GM12891 (cell line): ENCODE measurements at places on chromosomes 13 and 19.

DNA sequence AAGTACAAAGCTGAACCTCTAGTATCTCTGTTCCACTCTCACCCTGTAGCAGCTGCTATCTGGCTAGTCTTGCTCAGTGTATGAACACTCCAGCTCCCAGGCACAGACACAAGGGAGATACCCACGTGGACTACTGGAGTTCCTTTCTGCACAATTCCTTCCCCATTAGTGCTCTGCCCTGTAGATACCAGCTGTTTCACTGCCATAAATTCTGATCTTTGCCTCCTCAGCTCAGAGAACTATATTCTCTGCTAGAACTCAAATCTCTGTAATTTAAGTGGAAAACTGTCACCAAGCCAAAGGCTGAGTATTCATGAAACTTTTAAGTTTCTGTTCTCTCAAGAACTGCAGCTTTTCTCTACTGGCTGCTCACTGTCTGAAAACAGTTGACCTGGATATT is 273.7 kb downstream of the DIAPH3 start:
- DNase-seq: no peak

GRCh38 chr13:51168623-51169022 is 53.6 kb upstream of the FAM124A start:
- DNase-seq: no peak

- no peak for DNase-seq
Measured at GRCh38 chr19:30202060-30202600, 170.1 kb upstream of the ZNF536 start.

DNA sequence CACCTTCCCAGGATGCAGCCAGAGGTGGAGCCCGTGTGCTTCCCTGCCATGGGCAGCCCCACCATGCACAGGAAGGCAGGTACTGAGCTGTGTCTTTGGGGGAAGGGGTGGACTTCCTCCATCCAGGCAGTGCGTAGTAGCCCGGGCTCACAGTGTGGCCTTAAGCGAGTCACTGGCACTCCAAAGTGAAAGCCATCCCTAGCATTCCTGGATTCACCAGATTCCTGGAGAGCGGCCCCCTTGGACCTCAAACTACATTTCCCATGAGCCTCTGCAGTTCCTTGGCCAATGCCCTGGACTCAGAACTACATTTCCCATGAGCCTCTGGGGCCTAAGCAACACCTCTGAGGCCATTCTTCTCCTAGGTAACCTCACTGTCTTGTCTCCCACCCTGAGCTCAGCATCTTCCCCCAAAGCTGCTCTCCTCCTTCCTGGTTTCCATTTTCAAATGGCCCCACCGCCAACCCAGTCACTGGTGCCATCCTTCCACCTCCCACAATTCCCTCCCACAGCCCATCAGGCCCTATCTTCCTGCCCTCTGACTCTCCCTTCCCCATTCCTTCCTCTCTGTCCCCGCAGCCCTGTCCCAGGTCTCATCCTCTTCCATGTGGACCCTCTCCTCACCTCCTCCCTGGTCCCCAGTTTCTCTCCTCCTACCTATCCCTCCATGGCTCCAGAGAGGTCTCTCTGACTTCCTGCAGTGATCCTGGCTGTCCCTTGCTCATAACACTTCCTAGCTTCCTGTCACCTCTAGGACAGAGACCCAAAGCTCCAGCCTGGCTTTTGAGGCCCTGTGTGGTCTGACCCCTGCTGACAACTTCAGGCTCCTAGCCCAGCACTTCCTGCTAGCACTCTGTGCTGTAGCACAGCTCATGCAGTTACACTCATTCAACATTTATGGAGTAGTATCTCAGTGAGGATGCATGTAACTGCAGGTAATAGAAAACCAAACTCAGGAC is at the start of gene C19orf81:
C19orf81 (plus strand) TSS at position 13 of the 959 bp plus-strand sequence; CDS start at position 13, 0 bp downstream.
- no peak for DNase-seq

DNA sequence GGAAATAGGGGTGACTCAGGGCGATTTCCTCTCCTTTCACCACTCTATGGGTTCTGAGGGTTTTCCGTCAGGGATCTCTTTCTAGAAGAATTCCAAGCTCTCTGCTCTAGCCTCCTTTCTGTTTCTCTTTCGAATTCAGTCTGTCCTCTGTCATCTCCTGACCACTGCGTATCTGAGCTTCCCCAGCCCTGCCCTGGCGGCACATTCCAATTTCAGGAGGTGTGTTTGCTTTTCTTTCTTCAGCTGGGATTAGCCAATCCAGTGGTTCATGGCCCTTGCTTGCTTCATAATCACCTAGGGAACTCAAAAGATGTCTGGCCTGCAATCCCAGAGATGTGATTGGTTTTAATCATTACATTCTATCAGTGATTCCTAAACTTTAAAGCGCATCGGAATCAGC is 9.4 kb downstream of the IFNL2 start:
- DNase-seq: no peak

DNA sequence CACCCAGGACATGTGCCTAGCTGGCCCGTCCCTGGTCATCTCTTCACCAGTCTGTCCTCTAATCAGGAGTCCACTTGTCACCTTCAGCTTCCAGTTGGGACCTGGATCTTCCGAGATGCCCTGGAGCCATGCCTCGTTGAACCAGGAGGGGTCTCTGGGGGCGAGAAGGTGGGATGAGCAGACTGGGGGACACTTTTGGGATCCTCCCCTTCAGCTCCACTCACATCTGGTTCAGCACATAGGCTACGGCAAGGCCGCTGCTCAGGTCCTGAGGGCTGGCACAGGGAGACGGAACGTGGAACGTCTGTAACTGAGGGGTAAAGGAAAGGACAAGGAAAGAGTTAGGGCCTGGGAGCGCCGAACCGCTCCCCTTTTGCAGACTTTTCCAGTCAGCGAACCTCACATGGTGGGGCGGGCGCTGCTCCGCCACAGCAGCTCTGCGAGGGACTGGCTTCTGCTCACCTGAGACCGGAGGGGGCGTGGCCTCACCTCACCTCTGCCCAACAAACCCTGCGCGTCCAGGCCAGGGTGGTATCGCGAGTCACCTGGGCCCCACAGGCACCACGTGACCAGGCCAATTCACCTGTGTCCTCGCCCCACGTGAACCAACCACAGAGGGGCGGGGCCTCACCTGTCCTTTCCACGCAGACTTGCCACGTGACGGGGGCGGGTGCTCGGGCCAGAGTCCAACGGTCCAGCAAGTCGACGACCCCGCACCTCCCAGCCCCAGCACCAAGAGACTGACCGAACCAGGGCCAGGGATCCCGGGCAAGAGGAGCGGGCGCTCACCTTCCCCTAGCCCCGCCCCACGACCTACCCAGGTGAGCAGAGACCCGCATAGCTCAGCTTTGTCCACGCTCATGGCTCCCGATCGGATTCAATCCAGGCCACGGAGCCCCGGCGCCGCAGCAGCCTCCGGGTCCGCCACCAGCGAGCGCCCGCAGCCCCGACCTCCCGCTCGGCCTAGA is at the start of gene HOOK2:
HOOK2 (minus strand) TSS at position 965 of the 968 bp plus-strand sequence; CDS start at position 862, 103 bp downstream.
- no peak for DNase-seq

DNA sequence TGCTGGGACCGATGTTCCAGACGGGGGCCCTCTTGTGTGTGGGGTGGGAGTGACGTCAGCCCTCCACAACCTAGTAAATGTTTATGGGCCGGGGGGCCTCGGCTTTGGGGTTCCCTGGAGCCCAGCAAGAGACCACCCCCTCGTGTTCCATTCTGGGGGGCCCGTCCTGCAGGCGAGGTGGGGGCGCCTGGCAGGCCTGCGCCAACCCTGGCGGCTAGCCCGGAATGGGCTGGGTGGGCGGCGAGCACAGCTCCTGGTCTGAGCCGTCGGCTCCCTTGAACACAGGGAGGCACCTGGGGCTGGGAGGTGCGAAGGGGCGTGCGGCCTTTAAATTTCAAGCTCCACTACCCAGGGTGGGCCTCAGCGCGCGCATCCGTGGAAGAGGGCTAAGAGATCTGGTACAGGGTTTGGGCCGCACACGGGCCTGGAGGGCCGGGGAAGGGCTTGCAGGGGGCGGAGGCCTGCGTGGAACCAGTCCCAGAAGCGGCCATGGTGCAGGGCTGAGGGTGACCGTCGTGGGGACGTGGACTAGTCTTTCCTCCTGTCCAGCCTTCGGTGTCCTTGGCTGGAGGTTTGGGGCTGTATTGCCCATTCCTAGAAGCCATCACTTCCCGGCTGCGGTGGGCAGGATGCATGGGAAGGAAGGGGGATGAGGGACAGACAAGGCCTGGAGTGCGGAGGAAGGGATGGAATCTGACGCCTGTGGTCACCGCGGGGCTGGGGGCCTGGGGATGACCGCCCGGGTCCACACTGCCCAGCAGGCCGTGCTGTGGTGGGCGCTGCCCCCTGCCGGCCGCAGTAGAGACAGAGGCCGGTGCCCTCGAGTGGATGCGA is 11.4 kb downstream of the NDUFA11 start:
- DNase-seq: no peak

DNA sequence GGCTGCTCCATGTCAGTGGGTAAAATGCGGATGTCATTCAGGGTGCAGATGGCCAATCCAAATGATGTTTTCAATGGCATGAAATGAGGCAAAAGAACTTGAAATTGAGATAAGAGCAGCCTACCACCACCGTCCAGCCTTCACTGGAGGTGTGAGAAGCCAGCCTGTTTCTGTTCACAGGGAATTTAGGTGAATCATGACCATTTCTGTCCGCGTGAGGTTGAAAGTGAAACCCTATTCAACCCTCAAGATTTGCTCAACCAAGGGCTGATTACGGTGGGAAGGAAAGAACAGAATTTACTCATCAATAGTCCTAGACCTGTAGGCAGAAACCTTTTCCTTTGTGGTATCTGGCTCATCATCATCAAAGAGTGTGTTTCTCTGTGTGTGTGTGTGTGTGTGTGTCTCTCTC is 370.7 kb downstream of the COG6 start:
- DNase-seq: peak; percentile 14

GRCh38 chr13:30608364-30608763 is 9.4 kb upstream of the USPL1 start:
- no peak for DNase-seq

- peak; percentile 84 for DNase-seq
Measured at GRCh38 chr19:1512671-1513498, at the start of gene ADAMTSL5. ADAMTSL5 (minus strand) TSS chr19:1513019; CDS start chr19:1510943, 2,076 bp downstream.

DNA sequence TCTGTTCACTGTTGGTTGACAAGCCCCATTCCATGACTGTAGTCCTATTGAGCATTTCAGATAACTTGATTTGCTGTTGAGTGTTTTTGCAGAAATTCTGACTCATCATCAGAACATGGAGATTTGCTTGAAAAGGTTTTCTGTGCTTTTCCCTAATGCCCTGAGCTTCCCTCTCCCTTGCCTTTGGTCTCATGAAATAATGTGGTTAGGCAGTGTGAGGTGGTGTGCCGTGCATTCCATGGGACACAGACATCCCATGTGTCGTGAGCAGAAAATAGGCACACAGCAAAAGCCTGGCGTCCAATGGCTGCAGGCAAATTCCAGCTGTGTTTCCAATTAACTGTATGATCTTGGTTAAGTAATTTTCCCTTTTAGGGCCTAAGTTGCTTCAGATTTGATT is 197.4 kb downstream of the DLEU7 start:
- no peak for DNase-seq

DNA sequence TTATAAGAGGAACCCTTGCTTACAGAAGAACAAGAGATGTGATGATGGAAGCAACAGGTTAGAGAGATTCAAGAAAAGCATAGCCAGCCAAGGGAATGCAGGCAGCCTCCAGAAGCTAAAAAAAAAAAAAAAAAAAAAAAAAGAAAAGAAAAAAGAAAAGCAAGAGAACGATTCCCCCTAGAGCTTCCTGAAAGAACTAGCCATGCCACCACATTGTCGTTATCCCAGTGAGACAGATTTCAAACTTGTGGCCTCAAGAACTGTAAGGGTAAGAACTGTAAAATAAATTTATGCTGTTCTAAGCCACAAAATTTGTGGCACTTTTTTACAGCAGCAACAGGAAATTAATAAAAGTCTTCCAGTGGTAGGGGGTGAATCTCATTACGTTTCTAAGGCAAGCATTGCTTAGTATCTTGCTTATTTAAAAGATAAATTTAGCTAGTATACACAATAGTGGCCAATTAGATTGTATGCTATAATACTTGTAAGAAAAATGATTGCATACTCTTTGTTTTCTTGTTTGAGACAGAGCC is 21.8 kb downstream of the RFXAP start:
- DNase-seq: no peak

- no peak for DNase-seq
Measured at GRCh38 chr13:109454167-109454917, 332.0 kb downstream of the IRS2 start.

DNA sequence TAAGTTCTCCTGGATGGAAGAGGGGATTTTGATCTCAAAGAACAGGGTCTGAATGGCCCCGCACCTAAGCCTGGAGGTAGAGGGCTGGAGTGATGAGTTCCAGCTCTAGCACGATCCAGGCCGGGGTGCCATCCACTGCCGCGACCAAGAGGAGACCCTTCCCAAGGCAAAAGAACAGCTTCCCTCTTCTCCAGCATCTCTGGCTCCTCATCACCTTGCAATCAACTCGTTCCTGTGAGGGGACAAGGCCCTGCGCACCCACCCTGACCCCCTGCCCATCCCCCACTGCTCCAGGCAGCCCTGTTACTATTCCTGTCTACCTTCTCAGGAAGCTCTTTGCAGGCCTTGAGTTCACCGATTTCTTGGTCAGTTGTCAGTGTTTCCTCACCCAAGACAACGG is 17.8 kb downstream of the COL4A1 start:
- no peak for DNase-seq

DNA sequence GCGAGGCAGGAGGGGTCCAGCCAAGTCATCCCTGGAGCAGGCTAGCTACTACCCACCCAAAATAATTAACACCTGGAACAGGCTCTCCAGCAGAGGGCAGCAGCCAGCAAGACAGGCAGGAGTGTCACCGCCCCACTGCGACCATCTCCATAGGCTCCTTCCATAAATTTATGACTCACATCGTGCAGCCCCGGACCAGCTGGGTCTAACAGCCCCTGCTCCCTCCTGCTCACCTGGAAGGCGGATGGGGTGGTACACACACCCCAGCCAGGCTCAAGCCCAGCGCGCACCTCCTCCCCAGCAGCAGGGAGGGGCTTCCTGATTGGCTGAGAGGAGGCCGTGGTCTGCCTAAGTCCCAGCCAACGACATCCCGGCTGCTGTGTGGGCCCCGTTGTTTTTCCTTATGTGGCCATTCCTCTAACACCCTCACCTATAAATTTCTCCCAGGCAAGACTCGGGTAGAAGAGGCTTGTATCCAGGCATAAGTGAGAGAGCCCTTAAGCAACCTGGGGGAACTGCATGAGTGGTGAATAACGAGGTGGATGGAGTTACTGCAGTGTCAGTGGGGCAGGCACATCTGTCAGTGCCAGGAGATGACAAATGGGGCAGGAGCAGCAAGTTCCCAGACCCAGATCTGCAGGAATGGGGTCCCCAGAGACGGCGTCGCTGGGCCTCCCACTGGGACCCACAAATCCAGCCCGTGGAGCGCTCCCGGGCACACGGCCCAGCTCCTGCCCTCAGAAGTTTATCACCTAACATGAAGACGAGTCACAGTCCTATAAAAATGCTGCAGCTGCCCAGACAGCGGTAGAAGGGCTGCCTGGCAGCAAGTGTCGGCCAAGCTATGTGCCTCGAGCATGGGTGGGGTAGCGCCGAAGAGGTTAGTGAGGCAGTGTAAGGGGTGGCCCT is 43.1 kb downstream of the CEBPG start:
- peak; percentile 92 for DNase-seq

DNA sequence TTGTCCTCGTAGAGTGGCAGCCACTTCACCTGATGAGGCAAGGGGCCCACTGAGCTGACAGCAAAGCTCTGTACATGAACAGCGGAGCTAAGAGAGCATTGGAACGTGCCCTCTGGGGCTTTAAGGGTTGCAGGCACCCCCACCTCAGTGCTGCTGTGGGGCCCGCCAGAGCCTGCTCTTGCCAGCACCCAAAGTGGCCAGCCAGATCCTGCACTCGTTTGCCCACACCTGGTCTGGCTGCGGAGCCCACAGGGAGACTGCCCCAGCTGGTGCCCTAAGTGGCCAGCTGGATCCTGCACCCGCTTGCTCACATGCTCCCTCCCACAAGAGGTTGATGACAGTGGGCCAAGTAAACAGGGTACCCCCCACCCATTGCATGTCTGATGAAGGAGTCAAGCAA is 783.4 kb upstream of the MIR17HG start:
- DNase-seq: no peak

- DNase-seq: no peak
Measured at GRCh38 chr13:50250401-50250800, 235.2 kb downstream of the KCNRG start.
